Stimulated activated CD8-positive, alpha-beta memory T cell treated with anti-CD3 and anti-CD28 coated beads, Interleukin-7, amount 100 ng/mL, for 24 hours (primary cell): ENCODE measurements at places on chromosomes 3 and 15.

DNA sequence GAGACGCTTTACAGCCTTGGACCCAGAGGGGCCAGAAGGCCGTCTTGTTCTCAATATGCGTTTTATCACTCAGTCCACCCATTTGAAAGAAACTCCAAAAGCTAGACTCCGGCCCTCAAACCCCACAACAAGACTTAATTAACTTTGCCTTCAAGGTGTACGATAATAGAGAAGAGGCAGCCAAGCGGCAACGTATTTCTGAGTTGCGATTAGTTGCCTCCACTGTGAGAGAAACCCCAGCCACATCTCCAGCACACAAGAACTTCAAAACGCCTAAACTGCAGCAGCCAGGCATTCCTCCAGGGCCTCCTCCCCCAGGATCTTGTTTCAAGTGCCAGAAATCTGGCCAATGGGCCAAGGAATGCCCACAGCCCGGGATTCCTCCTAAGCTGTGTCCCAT, 17.4 kb upstream of the INO80 start:
- DNase-seq = no peak

GRCh38 chr15:77181305-77182074, 110.6 kb upstream of the TSPAN3 start:
- DNase-seq = no peak

GRCh38 chr3:82261013-82261412, 499.6 kb upstream of the GBE1 start:
- no peak for DNase-seq

DNA sequence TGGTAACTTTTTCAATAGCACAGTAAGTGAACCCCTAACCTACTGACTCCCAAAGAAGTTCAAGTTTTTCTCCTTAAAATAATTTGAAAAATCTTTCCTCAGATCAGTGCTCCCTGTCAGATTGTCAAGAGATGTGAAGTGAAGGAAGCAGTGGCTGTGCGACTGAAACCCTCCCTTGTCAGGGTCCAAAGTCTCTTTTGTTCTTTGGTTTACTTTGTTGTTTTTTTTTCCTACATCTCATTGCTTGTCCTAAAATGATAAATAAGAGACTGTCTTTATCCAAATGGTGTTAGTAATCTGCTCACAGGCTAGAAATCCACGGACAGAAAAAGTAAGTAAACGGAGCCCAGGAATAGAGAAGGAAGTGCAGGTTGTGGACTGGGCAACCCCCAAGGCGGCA, 976 bp upstream of the DPPA4 start:
- DNase-seq = no peak

- no peak for DNase-seq
Measured at GRCh38 chr15:90154246-90154645, 46.9 kb upstream of the SEMA4B start.

DNA sequence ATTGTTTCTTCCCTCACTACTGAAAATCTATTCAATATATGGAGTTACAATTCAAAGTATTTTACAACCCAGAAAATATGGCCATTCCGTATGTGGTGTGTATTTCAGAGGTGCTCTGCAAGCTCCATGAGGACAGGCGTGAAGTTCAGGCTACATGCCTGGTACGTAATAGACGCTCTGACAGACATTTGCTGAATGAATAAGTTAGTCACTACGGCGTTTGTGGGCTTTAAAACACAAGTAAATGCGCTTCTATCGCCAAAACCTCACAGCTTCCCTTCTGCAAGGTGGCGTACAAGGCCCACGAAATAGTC, 701 bp upstream of the TIPARP start:
- no peak for DNase-seq
